ENCODE measurements at places on chromosomes 13 and 19.

DNA sequence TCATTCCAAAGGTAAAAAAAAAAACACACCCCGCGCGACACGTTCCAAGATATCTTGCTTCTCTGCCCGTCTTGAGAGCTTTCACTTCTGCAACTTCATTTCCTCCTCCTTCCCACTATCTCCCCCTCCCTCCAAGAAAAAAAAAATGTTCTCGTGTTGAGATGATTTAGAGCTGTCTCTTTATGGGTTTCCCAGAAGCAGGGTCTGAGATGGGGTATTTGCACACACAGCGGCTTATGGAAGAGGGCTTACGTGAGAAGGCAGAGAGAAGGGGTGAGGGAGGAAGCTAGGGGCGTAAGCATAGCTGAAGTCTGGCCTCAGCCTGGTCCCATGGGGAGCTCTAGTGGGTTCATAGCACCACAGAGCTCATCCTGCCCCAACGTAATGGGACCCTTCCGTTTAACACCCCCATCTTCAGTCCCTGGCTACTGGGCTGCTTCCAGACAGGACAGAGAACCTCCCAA is 31.3 kb upstream of the USE1 start:
- no peak for DNase-seq

GRCh38 chr19:33134571-33135041 is 2.7 kb downstream of the WDR88 start:
- DNase-seq, result peak; percentile 47

- DNase-seq, result no peak
Observed at GRCh38 chr13:95957331-95957730, 95.9 kb downstream of the UGGT2 start.

GRCh38 chr13:26526702-26527216 is 30.7 kb upstream of the WASF3 start:
- no peak for DNase-seq

GRCh38 chr19:55189403-55189835 is 9.3 kb upstream of the SYT5 start:
- no peak for DNase-seq

DNA sequence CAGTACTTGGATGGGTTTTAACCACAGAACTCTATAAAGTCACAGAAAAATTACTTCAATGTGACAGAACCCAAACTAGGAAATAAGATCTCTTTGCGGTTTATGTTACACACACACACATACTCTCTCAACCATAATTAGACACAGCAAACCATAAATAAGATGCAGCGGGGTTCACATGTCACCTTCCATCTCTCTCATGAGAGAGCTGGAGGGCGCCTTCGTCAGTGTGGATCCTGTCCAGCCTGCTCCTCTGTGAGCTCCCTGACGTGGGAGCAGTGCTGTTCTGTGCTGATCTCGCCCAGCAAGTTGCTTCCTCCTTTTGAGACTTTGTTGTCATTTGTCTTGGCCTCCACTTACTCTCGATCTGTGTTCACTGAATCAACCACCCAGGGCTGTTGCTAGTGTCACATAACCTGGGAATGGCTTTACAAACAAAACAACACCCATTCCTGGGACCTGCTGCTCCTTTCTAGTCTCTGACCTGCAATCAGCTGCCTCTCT is 204.9 kb upstream of the KL start:
- DNase-seq, result no peak

- no peak for DNase-seq
Observed at GRCh38 chr19:5046339-5047039, 77.6 kb downstream of the KDM4B start.

GRCh38 chr13:80547341-80547740 is 206.4 kb upstream of the SPRY2 start:
- DNase-seq, result no peak

DNA sequence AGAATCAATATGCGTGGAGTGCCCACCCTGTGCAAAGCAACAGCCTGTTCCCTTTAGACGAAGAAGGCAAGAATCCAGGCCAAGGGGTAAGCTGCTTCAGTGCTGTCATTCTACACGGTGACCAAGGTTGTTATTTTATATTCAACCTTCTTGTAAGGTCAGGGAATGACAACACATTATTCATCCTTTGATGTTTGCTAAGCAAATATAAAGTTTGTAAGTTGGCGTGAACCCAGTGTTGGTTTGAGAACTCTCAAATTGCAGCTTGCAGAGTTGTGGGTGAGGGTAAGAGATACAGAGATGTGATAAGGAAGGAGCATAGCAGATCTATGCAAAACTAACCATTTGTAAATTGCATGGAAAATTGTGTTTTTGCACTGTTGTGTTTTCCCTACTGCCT is 436.7 kb downstream of the FGF9 start:
- DNase-seq, result no peak

- DNase-seq, result no peak
Observed at GRCh38 chr13:41678848-41679247, 221.5 kb downstream of the RGCC start.
